ENCODE measurements at places on chromosomes 2 and 18.

DNA sequence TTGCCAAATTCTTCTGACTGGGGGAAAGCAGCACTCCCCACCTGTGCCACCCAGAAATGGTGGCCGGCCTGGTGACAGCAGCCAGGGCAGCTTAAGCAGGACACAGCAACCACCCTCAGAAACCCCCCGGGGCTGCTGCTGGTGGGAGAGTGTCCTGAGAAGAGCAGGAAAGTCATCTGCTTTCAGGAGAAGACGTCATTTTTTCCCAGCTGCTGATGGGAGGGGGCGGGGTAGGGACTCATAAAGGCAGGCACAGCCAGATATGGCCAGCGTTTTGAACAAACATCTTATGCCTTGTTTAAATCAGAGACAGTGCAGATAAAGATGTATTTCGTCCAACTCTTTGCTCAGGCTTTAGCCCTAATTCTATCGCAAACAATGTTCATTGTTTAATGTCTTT is 139.5 kb downstream of the LRRC30 start:
- no peak for DNase-seq

DNA sequence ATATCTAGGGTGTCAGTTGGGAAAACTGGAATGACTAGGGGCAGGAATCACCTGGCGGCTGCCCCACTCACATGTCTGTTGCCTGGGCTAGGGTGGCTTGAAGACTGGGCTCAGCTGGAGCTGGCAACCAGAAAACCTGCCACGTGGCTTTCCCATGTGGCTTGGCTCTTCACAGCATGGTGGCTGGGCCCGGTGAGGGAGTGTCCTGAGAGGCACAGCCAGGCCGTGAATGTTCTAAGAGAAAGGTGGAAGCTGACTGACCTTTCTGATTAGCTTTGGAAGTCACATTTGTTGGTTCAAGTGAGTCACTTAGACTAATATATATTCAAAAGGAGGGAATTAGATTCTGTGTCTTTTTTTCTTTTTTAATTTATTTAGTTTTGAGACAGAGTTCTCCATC is 22.7 kb downstream of the SP5 start:
- no peak for DNase-seq

- DNase-seq, result no peak
These were observed 53.0 kb upstream of the ASAP2 start for GRCh38 chr2:9153643-9153980.

- peak; percentile 33 for DNase-seq
These were observed 18.3 kb downstream of the ERBB4 start for GRCh38 chr2:212520340-212520739.

DNA sequence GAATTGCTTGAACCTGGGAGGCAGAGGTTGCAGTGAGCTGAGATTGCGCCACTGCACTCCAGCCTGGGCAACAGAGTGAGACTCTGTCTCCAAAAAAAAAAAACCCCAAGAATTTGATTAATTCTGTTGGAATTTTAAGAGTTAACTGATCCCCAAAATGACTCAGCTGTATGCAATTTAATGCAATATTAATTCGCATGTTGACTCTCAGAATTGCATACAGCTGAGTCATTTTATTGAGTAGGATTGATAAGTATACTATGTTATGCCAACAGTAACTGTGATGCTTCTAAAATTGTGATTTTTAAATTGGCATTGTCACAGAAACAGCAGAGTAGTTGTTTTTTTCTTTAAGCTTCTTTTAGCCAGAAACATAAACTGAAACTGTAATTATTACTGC is 19.6 kb downstream of the MSH2 start:
- no peak for DNase-seq

DNA sequence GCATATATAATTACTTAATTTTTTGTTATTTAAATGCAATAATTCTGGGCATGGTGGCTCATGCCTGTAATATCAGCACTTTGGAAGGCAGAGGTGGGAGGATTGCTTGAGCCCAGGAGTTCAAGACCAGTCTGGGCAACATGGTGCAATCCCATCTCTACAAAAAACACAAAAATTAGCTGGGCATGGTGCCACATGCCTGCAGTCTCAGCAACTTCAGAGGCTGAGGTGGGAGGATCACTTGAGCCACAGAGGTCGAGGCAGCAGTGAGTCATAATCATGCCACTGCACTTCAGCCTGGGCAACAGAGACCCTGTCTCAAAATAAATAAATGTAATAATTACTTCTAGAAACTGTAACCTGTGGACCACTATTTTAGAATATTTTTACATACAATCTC is 21.5 kb upstream of the TMEM87B start:
- no peak for DNase-seq

- DNase-seq, result no peak
These were observed 35.7 kb upstream of the LTBP1 start for GRCh38 chr2:32910883-32911598.

DNA sequence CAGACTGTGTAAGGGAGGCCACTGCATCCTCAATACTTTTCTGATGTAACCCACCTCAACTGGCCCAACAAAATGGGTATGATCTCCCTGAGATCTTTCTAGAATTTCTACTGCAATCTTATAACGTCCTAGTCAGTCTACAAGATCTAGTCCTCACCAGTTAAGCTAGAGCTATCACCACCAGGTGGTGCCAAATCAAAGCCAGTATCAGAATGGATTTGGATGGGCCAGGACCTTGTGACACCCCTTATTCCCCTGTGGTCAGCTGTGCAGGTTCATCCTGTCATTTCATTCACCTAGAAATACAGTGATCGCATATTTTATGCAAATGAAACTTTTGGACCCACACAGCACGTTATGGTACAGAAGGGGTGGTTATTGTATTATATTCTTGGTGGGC is 90.3 kb downstream of the OLA1 start:
- DNase-seq, result peak; percentile 35

DNA sequence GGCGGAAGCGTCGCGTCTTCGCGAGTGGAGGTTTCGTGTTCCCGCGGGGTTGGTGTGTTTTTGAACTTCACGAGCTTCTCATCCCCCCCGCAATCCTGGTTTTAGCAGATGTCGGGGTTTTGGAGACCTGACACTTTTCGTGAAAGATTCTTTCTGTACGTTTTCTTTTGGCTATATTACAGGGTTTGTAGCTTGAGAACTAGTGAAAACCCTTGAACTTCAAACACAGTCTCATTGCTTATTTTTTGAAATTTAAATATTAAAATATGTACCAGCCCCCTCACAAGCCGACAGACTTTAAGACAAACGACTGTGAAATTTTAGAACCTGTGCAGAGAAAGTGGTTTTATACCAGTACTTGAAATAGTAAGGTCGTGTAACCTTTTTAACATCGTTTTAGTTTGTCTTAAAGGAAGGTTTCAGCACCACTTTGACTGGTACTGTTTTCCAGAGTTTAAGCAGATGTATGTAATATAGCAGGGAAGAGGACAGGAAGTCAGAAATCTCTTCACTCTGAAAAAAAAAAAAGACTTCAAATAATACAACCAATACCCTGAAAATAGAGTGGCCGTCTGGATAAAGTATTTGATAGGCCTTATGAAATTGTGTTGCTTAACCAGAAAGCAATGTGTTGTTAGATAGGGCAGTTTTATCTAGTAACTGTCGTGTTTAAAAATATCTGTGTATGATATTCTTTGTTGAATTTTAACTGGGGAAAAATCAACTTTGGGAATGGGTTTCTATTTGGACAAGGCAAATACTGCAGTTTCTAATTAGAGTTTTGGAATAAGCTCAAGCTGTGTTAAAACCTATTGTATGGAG is 1.4 kb downstream of the SPATS2L start:
- DNase-seq, result no peak

GRCh38 chr2:120440521-120441350 is 94.8 kb downstream of the INHBB start:
- DNase-seq, result no peak

DNA sequence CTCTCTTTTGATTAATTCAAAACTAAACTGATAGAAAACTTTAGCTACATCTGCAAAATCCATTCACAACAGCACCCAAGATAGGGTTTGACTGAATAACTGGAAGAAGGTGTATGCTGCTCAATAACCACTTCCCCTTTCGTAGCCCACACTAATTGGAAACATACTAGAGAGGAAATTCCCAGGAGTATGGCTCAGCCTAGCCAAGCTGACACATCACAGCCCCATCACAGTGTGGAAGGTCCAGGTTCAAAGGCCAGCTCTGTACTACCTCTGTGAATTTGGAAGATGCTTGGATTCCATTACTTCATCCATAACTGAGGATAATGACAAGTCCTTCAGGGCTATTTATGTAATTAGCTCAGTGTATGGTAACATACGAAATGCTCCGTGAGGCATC is 185.4 kb downstream of the FBXO15 start:
- DNase-seq, result no peak

- no peak for DNase-seq
These were observed 12.0 kb upstream of the CRIM1 start for GRCh38 chr2:36343606-36344005.

GRCh38 chr2:185417111-185417510 is 321.5 kb upstream of the FSIP2 start:
- DNase-seq, result no peak

- DNase-seq, result no peak
These were observed 47.5 kb downstream of the INHBB start for GRCh38 chr2:120393456-120393855.

DNA sequence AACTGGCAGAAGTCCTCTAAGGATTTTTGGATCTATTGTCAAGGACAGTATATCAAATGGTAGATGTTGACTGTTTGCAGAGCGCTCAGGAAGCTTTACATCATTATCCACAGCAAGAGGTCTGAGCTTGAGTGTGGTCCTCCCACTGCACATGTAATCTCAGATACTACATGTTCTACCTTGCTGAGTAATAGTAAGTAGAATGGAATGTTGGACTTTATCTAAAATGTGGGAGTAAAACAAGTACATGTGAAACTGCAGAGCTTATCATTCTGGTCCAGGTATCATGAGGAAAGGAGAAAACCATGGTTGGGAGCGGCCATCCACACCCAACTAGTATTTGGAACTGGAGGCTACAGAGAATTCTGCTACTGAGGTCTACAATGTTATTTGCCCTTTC is 19.3 kb upstream of the CD28 start:
- no peak for DNase-seq

- DNase-seq, result no peak
These were observed 73.0 kb downstream of the ACTR3 start for GRCh38 chr2:113962692-113963480.

DNA sequence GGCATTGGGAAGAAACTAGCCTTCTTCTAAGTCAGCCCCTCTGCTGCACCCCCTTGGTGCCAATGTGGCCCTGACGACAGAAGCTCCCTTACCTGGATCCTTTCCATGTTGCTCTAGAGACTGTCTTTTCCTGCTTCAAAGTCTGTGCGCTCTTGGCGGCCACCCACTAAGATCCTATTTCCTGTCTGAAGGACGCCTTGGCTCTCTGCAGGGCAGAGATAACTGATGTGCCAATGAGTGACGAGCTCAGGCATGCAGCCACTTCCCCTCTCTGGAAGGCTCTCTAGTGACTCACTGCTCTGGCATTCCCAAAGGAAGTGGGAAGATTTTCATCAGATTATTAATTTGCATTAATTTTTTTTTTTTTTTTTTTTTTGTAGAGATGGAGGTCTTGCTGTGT is 273.5 kb downstream of the CDH20 start:
- no peak for DNase-seq

DNA sequence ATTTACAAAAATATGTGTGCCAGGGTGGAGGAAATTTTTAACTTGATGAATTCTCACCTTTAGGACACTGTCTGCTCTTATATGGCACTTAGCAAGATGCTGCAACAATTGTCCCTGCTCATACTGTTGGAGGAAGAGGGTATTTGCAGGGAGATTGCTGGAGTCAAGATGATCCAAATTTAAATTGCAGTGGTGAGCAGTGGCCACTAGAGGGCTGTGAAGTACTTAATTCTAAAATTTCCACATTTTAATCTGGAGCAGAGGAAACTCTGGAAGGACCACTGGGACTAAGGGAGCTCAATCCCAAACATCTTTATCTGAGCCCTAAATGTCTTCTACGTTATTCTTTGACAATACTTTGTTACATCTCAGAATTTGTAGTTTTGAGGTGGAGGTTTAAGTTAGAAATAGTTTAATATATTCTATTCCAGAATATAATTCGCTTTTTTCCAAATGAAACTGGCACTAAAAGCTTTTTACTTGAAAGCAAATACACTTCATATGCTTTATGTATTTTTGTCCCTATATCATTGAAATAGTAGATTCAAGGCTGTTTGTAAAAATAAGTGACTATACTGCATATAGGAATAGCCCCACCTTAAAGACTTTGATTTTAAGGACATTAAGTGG is 33.0 kb upstream of the PTH2R start:
- DNase-seq, result peak; percentile 52

DNA sequence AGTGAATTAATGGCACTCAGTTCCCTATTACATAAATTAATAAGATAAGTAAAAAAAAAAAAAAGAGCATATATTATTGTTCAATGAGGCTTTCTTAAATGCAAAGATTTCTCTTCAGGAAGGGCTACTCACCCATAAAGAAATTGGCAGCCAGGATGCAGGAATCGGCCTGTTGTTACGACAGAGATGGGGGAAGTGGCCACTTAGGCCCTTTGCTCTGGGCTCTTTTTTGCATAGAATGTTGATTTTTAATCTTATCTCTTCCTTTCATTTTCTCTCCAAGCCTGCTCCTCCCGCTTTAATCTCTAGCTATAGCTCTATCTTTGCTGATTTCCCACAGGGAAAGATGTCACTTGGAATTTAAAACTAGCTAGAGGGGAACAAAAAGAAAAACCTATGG is 391.8 kb upstream of the CRIM1 start:
- DNase-seq, result no peak

GRCh38 chr2:45006041-45006941 is 3.0 kb downstream of the SIX2 start:
- DNase-seq, result no peak

- DNase-seq, result no peak
These were observed 132.8 kb downstream of the STK39 start for GRCh38 chr2:168114619-168115018.

- DNase-seq, result peak; percentile 54
These were observed 48.1 kb downstream of the MERTK start for GRCh38 chr2:111946294-111947114.

GRCh38 chr2:109439390-109439786 is 174.4 kb downstream of the SEPTIN10 start:
- no peak for DNase-seq

DNA sequence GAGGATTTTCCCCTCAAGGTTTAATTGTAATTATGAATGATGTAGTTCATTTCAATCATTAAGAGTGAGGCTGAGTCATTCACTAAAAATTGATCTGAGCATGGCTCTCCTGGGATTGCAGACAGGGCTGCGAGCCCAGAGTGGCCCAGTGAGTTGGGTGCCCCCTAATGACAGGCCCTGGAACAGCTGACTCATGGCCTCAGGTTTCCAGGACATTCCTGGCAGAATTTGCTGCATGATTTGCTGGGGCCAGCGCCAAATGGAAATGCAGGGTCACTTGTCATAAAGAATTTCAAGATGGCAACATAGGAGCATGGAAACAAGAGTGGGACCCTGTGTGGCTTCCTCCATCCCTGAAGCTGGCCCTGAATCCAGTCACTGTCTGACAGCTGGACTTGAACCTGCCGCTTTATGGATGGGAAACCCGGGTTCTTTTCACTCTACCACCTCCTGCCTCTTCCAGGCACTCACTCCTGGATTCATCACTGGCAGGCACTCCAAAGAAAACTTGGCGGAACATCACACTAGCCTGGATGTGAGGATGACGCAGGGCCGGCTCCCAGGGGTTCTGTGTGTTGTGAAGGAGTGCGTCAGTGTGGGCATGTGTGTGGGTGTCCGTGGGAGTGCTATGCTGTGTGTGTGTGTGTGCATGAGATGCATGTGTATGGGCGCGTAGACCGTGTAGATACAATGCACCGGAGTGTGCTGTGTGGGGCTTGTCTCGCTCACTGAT is 15.2 kb downstream of the OTOF start:
- peak; percentile 54 for DNase-seq

Measured in NCI-H2081 (cell line).